Activated CD4-positive, alpha-beta T cell treated with anti-CD3 and anti-CD28 coated beads for 36 hours (primary cell): ENCODE measurements at places on chromosomes 13 and 19. TPM values are rescaled to one million over a fixed set of nuclear protein-coding genes. Genes with fewer than 3 reads are reported as not detected.
A peak's percentile ranks its signal among the peaks of the same experiment; 100 is the strongest.

The ZNF350 gene
- 7.9 TPM for total RNA-seq

The LILRB2 gene
- not detected for total RNA-seq

The ZNF14 gene
- total RNA-seq, result 9.2 TPM

The CGB5 gene
- not detected for total RNA-seq

The SPTBN4 gene
- total RNA-seq, result 2.5 TPM

The CYTH2 gene
- total RNA-seq, result 22.5 TPM

The CYP4F8 gene
- not detected for total RNA-seq

The TYROBP gene
- not detected for total RNA-seq

DNA sequence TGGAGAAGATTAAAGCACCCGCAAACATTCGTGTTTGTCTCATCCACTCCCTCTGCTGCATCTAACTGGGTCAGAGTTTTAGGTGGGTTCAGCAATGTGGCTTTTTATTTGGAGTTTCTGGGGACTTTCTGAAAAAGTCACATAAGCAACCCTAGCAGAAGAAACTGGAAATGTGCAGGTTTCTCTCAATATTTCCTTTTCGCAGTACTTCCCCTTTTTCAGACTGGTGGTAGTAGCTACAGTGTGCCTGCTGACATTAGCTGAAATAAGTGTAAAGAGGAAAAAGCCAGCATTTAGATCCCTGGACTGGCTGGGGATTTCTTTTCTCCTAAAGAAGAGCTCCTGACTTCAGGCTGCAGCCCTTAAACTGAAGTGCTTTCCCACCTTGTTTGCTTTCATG lies 15.9 kb upstream of the OLFM4 start:
- no peak for DNase-seq

DNA sequence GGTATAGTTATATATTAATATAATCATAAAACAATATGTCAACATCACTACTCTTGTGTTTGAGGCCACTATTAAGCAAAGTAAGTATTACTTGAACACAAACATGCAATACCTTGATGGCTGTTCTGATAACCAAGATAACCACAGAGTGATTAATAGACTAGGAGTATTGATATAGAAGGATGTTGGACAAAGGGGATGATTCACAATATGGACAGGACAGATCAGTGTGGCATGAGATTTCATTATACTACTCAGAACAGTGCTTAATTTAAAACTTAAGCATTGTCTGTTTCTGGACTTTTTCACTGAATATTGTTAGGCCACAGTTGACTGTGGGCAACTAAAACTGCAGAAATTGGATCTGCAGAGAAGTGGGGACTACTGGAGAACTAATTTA lies 384.2 kb downstream of the SLITRK1 start:
- no peak for DNase-seq

- peak; percentile 41 for DNase-seq
These were observed 1.2 kb upstream of the PLEKHG2 start for GRCh38 chr19:39411081-39411831.

DNA sequence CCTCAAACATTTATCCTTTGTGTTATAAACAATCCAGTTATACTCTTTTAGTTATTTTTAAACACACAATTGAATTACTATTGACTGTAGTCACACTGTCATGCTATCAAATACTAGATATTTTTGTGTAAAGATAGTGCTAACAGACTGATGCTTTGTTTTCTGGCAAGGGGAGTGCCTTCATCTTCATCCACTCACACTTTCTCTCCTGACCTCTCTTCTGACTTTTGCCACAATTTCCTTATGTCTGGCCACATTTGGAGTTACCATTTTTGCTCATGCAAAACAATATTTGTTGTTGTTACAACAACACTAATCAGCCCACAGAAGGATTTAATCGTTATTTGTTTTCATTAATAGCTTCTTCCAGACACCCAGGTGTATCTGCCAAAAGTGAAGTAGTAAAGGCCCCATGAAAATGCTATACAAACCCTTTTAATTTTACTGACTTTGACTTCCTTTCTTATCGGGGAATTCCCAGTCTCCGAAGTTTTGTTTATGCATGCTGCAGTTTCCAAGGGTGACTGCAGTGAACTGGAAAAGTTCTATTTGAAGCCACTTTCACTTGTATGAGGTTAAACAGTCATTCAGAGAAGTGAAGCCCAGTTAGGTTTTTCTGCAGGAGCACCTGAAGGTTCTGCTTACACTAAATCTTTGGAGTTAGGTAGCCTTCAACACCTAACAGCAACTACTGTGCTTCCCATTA lies 66.1 kb upstream of the FRY start:
- no peak for DNase-seq

GRCh38 chr19:11347546-11348039 lies 1.3 kb downstream of the CCDC159 start:
- DNase-seq, result peak; percentile 18

DNA sequence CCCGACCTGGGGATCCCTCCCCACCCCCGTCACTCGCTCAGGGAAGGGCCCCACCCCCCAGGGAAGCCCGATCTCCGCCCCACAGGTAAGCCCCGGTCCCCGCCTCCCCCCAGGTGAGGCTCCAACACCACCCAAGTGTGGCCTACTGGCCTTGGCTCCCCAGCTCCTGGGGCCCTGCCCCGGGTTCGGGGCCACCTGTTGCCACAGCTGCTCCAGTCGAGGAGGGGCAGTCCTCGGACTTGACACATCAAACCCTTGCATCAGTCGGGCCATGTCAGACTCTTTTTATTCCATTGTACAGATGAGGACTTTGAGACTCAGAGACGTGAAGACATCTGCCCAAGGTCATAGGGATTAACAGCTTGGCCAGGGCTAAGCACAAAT lies 512 bp downstream of the CC2D1A start:
- peak; percentile 49 for DNase-seq

GRCh38 chr13:99307247-99307646 lies at the start of gene GPR183:
Gene GPR183, minus strand, starts transcription at chr13:99307399. Its CDS starts 11,254 bp downstream, at chr13:99296145.
- peak; percentile 36 for DNase-seq

DNA sequence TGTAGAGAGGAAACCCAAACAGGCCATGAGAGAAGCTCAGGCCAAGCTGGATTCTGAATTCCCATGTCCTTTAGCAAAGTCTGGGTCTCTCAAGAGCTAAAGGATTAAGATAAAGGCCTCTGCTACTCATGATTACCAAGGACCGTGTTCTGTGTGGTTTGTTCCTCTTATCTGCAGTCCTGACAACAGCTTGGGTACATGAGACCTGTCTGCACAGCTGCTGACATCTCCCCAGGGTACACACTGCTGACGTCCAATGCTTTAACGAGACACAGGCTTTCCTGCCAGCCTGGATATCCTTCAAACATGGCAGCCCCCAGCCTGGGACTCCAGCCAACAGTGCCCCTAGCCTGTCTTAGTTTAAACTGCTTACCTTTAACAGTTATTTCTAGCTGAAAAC lies 211.0 kb downstream of the SLC7A1 start:
- no peak for DNase-seq

DNA sequence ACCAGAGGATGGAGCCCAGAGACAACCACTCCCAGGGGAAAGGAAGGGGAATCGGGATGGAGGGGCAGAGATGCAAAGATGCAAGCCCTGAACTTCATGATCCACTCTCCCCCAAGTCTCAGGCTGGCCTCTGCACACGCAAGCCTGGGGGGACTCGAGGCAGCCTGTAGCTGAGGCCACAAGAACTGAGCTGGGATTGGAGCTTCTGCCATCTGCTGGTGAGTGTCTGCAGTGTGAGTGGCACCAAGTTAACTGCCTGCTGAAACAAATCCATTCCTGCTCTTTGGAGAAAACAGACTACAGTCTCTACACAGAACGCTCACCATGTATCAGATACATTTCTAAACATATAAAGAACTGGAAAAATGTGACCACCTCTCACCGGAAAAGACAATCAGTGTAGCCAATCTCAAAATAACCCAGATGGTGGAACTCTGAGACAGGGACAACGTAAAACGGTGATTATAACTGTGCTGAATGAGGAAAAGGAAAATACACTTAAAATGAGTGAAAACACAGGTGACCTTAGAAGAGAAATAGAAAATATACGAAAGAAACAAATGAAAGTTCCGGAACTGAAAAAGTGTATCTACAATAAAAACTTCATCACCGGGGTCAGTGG lies 62.1 kb downstream of the KLF2 start:
- DNase-seq, result peak; percentile 68

DNA sequence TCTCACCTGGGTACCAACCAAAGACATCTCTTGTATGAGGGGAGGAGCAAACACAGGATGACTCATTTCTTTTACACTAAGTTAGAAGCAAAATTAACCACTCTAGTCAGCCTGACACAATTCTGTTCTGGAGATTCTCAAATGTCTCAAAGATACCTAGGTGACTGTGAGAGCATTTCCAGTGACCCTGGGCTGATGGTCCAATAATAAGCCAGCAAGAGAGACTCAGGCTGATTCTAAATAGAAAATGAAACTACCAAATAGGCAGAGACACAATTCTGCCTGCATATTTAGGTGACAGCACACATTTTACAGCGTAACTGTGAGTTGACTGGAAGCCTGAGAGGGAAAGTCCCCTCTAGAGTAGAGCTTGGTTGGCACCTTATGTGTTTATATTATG lies 16.3 kb downstream of the ZNF91 start:
- peak; percentile 18 for DNase-seq

DNA sequence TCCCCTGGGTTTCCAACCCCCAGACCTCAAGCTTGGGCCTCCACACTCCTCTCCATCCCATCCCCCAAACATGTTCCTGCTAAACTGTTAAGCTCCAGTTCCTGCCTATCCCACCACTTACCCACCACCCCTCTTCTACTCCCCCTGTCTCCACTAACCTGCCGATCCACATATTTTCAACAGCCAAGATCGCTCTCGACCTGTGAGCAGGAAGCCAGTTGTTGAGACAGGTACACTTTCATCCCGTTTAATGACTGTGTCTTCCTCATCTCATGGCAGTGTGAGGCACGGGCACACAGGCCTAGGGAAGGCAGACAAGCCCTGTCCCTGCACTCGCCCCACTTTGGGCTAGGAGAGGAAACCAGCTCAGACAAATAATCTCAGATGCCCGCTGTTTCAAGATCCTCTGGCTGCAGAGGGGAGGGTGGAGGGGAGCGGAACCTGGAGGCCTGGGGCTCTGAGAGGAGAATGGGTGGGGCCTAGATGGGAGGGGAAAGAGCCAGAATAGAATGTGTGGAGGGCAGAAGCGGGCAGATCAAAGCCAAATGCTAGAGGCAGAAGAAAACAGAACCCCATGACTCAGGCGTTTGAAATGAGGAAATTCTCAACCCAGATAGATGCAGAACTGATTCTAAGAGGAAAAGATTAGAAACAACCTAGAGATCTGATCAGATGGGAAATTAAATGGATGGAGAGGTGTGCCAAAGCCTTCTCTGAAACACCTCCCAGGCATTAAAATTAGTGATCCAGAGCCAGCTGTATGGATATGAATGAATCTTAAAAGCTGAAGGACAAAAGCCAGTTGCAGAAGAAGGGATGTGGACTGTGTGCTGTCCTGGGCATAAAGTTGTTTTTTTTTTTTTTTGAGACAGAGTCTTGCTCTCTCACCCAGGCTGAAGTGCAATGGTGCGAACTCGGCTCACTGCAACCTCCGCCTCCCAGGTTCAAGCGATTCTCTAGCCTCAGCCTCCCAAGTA lies 16.9 kb upstream of the CYP2S1 start:
- DNase-seq, result peak; percentile 73

DNA sequence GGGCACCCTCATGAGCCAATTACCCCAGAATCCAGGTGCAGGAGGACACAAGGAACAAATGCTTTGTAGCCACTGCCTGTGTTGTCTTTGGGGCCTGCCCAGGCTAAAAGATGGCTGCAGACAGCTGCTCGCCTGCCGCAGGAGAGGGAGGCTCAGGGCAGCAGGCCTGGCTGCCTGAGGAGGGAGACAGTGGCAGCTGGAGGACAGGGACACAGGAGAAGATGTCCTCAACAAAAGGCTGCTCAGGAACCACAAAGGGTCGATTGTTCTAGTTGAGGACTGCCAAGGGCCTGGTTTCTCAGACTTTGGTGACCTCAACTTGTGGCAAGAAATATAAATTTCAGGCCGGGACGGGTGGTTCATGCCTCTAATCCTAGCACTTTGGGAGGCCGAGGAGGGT lies 7.6 kb downstream of the SIRT2 start:
- no peak for DNase-seq

- DNase-seq, result no peak
These were observed 43.3 kb upstream of the FARP1 start for GRCh38 chr13:98099627-98100026.

- DNase-seq, result no peak
These were observed 179.4 kb downstream of the FGF9 start for GRCh38 chr13:21850013-21851006.

DNA sequence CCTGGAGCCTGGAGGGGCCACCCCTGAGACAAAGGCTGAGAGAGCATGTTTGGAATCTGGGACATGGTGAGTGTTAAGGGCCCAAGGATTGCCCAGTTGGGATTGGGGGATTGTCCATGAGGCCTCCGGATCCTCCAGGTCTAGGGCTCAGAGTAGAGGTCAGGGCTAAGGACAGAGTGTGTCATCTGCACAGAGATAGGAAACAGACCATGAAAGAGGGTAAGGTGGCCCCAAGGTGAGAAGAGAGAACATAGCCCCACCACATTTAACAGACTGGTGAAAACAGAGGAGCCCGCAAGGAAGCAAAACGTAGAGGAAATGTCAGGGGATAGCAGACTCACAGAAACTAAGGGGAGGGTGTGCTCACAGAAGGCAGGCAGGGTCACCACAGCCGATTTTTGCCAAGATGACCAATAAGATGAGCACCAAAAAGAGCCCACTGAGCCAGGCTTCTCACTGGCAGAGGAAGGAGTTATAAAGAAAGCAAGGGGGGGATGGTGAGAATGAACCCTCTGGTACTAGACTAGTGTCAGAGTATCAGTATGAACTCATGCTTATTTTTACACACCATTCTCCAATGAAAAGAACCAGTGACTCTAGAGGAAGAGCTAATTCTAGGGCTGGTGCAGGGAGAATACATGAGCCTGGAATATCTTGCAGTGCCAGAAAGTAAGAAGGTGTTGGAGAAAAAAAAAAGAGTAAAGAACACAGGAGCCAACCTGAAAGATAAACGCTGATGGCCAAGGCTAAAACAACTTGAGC lies 17.5 kb downstream of the DYRK1B start:
- DNase-seq, result no peak

DNA sequence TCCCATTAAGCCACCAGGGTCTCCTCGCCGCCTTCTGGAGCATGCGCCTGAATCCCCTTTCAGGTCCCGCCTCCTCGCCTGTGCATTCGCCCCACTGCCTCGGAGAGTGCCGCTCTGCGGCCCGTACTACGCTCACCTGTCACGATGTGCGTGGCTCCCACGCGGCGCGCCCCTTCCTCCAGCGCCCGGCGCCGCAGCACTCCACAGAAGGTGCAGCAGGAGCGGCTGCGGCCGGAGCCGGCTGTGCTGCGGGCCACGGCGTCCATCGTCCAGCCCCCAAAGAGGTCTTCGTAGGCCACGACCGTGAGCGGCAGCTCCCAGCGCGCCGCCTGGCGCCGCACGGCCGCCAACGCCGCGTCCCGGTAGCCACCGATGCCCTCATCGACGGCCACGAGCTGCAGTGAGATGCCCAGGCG lies 4.3 kb downstream of the CTU1 start:
- no peak for DNase-seq
